ENCODE measurements at places on chromosomes 12 and 14.

DNA sequence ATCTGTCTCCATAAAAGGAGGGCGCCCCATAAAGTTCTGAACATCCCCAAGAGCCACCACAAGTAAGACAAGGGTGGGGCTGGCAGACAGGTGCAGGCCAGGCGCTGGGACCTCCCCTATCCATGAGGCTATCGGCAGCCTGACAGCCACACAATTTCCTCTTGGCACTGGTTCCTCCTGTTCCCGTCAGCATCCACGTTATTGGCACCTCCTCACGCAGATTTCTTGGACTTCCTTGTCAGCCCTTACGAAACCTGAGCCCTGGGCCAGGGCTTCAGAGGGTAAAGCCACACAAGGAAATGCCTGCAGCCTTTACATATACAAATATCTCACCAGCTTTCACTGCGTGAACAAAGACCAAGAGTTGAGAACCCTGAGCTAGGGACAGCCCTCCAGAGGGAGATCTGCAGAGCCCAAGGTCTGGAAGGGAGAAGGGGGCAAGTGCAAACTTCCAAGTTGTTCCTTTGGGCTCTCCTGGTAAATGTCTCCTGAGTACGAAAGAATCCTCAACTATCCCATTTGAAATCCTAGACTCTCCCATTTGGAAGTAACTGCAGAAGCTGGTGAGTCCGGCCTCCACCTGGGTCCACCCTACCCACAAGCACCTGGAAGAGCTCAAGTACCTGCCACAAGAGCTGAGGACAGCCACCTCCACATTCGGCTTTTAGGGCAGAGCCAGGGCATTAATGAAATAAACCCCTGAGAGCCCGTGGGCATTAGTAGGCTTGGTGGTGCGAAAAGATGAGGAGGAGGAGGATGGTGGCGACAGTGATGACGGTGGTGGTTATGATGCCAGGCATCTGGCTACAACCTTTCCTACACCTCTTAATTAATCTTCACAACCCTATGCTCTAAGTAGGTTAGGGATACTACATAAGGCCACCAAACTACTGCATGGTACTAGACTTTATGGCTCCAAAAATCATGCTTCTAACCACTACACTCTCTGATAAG lies 5.5 kb upstream of the TC2N start:
- peak; percentile 60 for ATAC-seq

GRCh38 chr12:19205120-19205519 lies 75.6 kb downstream of the PLEKHA5 start:
- ATAC-seq: no peak

DNA sequence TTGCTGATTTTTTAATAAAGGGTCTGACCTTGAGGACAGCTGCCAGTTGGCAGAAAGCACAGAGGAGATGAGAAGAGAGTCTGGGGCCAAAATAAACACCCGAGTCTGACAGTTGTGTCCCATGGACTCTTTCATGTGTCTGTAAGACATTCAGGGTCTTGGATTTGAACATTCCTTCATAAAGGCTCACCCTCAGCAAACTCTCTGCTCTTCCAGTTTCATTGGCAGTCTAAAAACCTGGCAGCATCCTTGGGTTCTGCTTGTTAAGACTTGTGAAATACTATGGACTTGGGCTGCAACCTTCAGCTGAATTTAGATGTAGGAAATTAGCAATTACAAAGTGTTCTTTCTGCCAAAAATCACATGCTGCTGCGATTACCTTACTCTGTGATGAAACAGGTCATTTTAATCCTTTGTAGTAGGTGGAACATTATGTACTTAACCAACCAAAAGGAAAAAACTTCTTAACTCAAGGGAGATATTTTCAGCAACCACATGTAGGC lies 32.0 kb upstream of the LMNTD1 start:
- ATAC-seq: no peak

GRCh38 chr12:32344047-32344446 lies 55.3 kb upstream of the FGD4 start:
- ATAC-seq: no peak

DNA sequence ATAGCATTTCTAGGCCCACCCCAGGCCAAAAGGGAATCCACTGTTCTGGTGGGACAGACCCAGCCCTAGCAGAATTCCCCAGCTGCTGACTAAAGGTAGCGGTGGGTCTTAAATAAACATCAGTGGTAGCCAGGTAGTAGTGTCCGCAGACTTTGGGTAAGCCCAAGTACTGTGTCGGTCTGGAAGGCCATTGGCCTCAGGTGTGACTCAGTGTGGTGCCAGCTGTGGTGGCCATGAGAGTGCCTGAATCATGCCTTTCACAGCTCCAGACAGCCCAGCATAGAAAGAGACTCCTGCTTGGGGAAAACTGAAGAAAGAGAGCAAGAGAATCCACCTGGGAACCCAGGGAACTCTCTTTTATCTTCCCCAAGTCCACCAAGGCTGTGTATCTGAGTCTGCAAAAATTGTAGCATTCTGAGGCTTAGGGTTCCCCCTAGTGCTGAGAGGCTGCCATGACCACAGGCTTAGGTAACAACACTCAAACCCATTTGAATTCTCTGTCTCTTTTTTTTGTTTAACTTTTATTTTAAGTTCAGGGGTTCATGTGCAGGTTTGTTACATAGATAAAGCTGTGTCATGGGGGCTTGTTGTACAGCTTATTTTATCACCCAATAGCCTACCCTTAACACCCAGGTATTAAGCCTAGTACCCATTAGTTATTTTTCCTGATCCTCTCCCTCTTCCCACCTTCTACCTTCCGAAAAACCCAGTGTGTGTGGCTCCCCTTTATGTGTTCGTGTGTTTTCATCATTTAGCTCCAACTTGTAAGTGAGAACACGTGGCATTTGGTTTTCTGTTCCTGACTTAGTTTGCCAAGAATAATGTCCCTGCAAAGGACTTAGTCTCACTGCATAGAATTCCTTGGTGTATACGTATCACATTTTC lies 16.7 kb upstream of the CD163L1 start:
- ATAC-seq: peak; percentile 64

DNA sequence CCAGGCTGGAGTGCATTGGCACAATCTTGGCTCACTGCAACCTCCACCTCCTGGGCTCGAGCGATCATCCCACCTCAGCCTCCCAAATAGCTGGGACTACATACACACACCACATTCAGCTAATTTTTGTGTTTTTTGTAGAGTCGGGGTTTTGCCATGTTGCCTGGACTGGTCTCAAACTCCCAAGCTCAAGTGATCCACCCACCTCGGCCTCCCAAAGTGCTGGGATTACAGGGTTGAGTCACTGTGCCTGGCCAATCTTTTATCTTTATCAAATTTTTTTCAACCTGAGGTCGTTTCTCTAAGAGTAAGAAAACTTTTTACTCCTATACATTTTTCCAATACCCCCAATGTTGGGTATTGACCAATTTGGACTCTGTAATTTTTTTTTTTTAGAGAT lies 40.0 kb upstream of the NAP1L1 start:
- ATAC-seq: no peak

GRCh38 chr14:81162941-81163340 lies 57.8 kb downstream of the GTF2A1 start:
- no peak for ATAC-seq

GRCh38 chr12:121794534-121795033 lies 1.1 kb upstream of the RHOF start:
- peak; percentile 4 for ATAC-seq

GRCh38 chr14:48936362-48936761 lies 649.8 kb downstream of the RPS29 start:
- no peak for ATAC-seq

- peak; percentile 20 for ATAC-seq
These were observed 14.6 kb upstream of the CABP1 start for GRCh38 chr12:120625557-120626419.

- no peak for ATAC-seq
These were observed 18.8 kb downstream of the CLMN start for GRCh38 chr14:95300697-95301526.

DNA sequence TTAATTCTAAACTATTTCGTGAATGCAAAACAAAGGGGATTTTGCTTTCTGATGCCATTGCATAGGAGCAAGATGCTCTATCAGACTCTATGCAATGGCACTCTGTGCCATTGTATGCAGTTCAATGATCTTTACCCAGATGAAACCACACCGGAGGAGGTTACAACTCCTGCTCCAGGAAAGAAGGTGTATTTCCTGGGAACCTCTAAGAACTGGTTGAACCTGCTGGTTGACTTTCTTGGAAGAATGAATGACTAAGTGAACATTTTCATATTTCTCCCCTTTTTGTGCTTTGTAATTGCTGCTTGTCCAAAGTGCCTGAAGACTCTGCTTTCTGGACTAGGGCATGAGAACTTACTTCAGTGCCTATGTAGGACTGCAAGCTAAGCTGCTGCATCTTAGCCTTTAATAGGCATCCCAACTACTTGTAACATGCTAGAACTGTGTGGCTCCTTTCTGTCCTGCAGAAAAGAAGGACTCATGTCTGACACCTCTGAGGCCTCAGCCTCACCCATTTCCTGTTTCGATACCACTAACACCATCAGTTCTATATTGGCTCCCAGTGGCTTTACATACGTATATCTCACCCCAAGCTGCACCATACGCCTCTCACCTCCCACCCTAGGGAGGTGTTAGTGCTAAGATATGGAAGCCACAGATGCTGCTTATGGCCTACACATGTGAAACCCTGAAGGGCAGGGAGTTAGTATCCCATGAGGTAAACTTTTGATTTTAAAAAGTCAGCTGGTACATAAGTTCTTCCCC lies 193.5 kb upstream of the CNOT2 start:
- peak; percentile 95 for ATAC-seq

- ATAC-seq: no peak
These were observed 117.1 kb downstream of the SYT10 start for GRCh38 chr12:33322519-33322918.

GRCh38 chr12:40104461-40105264 lies 1.2 kb downstream of the SLC2A13 start:
- peak; percentile 3 for ATAC-seq

GRCh38 chr14:22200977-22201605 lies 387.9 kb downstream of the DAD1 start:
- ATAC-seq: peak; percentile 63

- no peak for ATAC-seq
These were observed 48.2 kb downstream of the CRACR2A start for GRCh38 chr12:3704512-3705353.

DNA sequence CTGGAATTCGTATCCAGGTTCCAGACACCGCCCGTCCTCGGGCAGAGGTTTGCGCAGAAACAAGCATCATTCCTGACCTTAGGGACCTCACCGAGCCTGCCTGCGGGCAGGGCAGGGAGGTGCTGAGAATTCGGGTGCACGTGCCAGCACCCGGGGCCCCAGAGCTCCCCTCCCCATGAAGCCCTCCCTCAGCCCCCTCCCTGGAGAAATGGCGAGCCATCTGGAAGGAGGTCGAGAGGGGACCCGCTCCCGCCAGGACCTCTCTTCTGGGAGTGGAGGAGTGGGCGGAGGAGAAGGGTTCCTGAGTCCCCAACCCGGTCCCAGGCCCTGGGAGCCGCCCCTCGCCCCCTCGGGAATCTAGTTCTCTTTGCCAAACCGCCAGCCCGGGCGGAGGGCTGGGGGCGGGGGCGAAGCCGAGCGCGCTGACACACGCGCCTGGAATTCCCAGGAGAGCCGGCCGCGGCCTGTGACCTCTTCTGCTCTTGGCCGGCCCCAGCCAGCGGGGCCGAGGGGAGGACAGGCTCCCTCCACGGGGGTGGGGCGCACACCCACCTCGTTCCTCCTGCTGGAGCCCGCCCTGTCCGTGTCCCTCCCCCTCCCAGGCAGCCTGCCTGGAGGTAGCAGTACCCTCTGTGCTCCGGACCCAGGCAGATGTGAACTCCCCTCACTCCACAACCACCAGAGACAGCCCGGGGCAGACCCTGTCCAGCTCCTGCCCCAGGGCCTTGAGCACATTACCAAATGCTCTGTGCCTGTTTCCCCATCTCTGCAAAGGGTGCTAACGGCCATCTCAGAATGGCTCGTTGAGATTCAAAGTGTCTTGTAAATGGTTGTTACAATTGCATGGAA lies 23.0 kb upstream of the GPR132 start:
- no peak for ATAC-seq

DNA sequence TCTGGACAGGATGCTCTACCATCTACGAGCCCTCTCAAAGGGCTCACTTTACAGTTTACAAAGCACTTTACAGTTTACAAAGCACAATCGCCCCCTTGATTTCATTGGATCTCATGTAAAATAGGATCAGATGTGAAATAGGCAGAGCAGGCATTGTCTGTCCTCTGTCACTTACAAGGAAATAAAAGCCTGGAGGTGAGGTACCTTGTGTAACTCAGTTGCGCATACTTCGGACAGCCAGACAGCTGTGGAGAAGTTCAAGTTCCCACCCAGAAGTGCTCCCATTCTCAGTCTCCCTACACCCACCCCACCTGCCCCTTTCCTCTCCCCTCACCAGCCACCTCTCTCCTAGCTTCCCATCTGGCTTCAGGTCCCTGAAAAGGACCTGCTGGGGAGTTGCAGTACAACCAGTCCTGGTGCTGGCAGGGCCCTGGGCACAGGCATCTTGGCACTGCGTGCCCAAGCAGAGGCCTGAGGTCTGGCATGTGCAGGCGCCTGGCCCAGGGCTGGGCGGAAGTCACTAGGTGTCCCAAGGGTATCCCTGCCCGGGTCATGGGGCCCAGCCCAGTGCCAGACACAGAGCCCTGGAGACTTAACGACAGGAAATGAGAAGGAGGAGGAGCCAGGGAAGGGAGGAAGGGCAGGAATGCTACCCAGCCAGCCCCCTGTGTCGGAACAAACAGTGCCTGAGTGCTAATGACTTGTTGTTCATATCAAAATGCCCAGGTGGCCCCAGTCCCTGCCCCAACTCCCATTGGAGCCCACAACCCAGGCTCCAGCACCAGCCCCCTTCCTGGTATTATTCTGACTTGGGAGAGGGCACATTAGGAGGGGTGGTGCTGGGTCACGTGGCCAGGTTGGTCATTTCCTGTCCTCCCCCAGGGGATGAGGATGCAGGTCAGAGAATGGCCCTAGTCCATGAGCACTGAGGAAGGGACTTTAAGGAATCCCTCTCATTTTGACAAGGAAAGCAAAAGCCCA lies 5.4 kb downstream of the RAPGEF3 start:
- peak; percentile 14 for ATAC-seq

- ATAC-seq: peak; percentile 18
These were observed 1.1 kb upstream of the ARG2 start for GRCh38 chr14:67618617-67619063.

DNA sequence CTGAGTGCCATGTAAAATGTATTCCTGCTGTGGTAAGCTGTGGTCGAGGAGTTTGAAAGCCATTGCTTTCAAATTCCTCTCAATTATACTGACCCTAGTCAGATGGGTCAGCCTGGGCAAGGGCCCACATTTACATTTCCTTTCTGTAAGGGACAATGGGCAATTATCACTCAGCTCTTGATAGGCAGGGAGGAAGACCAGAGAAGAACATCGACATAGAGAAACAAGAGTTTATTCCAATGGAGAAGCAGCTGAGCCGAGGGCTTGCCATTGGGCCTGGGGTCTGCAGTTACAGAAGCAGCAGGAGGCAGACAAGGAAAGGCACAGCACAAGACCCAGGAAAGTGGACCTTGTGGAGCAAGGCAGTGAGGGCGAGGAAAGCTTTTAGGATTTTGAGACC lies 9.7 kb downstream of the NRIP2 start:
- ATAC-seq: no peak

GRCh38 chr14:59328454-59328853 lies 136.7 kb downstream of the GPR135 start:
- ATAC-seq: no peak

Data from stimulated activated memory B cell treated with anti-CD40 and anti-IgM and Interleukin-4, amounts not matched to agents 10 μg/mL and 1 μg/mL and 100 μg/mL, for 72 hours (primary cell).